Right atrium auricular region (tissue), 2 donors: ENCODE measurements at places on chromosomes 2 and 18. TPM values are rescaled to one million over a fixed set of nuclear protein-coding genes. Genes with fewer than 3 reads are reported as not detected.

The PRKAG3 gene
- 0.19 TPM for total RNA-seq

The AMER3 gene
- not detected for total RNA-seq

The DYSF gene
- total RNA-seq: 31.3 TPM

The CDH19 gene
- 72.3 TPM for total RNA-seq

The DSG1 gene
- total RNA-seq: 4.7 TPM

The TCF4 gene
- 66.3 TPM for total RNA-seq

The PLEKHH2 gene
- total RNA-seq: 4.8 TPM

The IL36A gene
- total RNA-seq: not detected

- no peak for DNase-seq
Measured at GRCh38 chr18:77676910-77677309, 427.3 kb downstream of the GALR1 start.

DNA sequence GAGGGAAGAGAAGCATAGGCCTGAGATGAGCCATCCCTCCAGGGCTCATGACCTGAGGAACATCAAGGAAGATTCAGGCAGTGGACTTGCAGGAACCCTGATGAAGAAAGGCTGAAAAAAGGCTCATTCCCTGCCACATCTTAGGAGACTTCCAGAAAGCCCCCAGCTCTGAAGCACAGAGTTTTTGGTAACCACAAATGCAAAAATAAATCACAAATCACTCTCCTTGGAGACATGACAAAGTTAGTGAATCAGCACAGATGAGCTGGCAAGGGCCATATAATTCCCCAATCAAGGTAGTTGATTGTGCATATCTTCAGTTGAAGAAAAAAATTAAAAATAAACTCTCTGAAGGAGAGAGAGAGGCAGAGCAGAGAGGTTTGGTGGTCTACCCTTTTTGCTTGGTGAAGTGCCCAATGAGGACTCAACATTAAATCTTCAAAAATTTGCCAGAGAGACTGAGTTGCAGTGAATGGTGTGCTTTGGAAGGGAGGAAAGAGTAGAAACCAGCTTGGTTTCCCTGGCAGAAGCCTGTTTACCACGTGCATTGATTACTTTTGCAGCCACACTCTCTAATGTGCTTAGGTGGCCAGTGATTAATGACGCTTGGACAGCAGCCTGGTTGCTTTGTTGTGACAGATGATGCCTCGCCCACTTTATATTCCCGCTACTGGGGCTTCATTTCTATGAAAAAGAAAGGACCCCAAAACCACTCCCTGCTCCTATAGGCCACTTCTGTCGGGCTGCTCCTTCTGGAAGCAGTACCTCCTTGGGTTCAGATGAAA is 257.4 kb upstream of the SLC14A2 start:
- DNase-seq: no peak

DNA sequence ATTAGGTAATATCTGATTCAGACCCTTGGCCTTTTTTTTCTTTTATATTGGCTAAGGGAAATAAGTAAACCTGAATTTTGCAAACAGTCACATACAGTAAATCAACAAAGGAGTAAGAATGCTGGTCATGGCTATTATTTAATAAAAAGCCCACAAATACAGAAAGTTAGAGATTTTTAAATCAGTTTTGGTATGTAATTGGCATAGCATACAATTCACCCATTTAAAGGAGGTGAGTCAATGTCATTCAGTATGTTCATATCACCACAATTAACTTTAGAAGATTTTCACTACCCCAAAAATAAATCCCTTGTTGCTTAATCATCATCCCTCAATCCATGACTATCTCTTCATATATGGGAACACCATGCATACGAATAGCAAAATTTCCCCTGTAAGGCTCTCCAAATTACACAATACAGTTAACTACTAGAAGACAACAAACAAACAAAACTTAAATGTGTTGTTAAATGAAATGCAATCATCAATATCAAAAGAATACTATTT is 45.9 kb upstream of the NYAP2 start:
- DNase-seq: no peak

GRCh38 chr2:203824603-203825002 is 43.0 kb upstream of the CTLA4 start:
- DNase-seq: no peak

- no peak for DNase-seq
Measured at GRCh38 chr2:151174127-151174526, 87.5 kb downstream of the RBM43 start.

GRCh38 chr18:9095297-9096006 is 7.0 kb upstream of the NDUFV2 start:
- no peak for DNase-seq

DNA sequence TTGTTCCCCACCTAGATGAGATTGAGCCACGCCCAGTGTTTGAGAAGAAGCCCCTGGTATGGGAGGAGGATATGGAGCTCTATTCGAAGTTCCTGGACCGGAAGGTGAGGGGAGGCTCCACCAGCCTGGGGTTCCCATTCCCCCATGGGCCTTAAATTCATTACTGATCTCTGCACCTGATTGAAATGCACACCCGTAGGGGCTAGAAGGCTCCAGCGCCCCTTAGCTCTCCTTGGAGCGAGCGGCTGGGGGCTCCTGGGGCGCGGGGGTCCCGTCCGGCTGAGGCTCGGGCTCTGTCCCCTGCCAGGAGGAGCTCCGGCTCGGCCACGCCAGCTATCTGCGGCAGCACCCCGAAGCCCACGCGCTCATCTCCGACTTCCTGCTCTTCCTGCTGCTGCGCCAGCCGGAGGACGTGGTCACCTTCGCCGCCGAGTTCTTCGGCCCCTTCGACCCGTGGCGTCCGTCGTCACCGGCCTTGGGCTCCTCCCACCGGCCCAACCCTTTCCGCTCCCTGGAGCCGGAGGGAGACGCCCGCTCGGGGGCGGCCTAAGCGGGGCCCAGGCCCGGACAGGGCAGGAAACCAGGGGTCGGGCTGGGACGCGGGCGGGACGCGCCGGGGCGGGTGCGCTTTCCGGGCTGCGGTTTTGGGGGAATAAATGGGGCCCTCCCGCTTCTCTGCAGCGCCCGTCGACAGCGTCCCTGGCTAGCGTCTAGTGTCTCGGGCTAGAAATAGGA is 10.9 kb downstream of the CATIP start:
- peak; percentile 90 for DNase-seq

GRCh38 chr2:43152186-43152585 is 74.2 kb downstream of the ZFP36L2 start:
- DNase-seq: no peak

- no peak for DNase-seq
Measured at GRCh38 chr2:190938771-190939335, 58.2 kb downstream of the GLS start.

GRCh38 chr2:29940706-29941105 is 19.3 kb upstream of the ALK start:
- no peak for DNase-seq

GRCh38 chr2:140747665-140748064 is 1383.2 kb downstream of the LRP1B start:
- no peak for DNase-seq

DNA sequence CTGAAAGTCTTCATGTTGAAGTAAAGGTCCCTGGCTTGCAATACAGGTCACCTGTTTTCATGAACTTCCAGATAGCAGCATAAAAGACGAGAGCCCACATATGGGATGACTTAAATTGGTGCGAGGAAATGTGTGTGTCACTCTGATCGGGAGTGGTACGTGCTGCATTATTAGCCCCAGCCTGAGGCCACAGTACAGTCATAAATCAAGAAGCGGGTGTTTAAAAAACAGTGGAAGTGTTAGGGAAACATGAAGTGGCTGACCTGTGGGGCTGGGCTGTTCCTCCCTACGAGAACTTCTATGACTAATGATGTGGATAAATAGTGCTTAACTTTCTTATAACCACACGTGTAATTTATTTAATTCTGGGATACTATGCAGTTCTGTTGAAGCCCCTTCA is 24.4 kb downstream of the RDH14 start:
- no peak for DNase-seq

- DNase-seq: no peak
Measured at GRCh38 chr18:66734451-66734850, 130.6 kb upstream of the CDH19 start.

DNA sequence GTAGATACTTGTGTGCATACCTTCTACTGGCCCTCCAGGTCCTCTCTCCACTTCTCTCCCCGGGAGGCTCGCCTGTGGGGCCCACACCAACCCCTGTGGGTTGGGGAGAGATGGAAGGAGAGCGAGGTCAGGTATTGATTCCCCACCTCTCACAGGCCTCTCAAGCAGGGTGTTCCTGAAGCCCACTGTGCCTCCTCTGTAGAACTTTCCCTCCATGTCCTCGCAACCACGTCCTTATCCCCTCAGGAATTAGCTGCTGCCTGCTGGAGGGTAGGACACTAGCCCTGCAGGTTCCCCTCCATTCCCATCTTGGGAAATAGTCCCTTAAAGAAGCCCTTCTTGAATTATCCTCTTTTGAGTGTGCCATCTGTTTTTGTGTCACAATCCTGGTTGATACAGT is 38.9 kb upstream of the KLF11 start:
- DNase-seq: no peak

GRCh38 chr2:201987426-201987825 is 46.2 kb upstream of the FZD7 start:
- DNase-seq: no peak

GRCh38 chr2:207763303-207763917 is 6.3 kb downstream of the FZD5 start:
- no peak for DNase-seq

DNA sequence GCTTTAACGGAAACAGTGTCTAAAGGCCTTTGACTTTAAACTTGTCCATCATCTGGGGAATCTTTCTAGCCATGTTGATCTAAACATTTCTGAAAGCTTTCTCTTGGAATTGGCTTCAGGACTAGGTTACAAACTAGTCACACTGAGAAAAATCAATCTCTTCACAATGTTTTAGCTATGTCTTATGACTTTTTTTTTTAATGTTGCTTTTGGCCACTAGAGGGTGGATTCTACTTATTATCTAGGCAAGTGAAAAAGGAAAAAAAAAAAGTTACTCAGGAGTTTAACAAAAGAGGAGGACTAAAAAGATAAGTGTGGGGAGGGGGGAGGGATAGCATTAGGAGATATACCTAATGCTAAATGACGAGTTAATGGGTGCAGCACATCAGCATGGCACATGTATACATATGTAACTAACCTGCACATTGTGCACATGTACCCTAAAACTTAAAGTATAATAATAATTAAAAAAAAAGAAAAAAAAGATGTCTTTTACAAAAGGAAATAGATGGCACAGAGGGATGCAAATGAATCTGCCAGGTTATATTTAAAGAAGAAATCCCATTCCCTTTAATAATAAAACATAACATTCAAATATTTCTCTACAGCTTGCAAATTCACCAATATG is 160.4 kb upstream of the PID1 start:
- no peak for DNase-seq

DNA sequence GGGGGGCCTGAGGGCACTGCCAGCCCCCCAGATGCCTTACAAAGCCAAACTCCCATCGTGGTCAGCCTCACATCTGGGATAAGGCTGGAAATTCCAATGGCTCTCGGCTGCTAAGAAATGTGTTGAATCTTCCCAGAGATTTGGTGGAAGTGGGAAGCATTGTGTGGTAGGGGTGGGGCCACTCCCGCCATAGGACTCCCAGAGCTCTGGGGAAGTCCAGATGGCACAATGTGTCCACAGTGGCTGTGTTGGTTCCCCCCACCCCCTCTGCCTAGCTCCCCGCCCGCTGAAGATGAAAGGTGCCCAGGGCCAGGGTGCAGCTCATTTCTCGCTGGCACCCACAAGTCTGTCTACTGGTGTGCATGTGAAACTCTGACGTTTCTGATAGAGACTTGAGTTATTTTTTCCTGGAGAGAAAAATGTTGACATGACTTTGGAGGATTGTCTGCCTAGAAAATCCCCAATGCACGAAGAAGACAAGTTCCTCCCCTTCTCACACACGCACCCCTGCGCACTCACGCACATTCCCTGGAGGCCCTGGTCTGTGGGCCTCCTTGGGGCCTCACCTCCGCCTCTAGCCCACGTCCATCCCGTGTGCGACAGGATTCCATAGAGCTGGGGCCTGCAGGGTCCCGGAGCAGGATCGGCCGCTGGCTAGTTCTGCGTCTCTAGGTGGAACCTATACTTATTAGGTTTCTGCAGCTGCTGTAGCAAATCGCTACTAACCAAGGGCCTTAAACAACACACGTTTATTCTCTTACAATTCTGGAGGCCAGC is 199.1 kb downstream of the ZFP36L2 start:
- DNase-seq: no peak

GRCh38 chr18:67525328-67526099 is 9.0 kb upstream of the DSEL start:
- DNase-seq: peak; percentile 72

DNA sequence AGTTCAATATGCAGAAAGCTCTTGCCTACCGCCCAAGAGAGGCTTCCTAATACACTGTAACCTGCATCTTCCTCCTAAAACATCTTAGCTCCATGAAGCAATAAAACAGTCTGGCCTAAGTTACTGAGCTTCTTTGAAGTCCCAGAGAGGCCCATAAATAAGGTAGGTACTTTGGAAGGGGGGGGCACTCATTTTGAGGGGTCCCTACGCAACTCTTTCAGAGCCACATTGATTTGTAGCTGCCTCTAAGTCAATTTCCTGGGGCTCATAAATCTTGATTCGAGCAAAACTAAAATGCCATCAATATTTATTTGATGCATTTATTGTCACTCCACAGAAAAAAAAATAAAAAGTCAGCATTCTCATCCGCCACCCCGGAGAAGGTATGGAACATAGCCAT is 60.4 kb upstream of the SIX2 start:
- DNase-seq: no peak

- no peak for DNase-seq
Measured at GRCh38 chr2:188835006-188835405, 139.2 kb upstream of the COL3A1 start.

DNA sequence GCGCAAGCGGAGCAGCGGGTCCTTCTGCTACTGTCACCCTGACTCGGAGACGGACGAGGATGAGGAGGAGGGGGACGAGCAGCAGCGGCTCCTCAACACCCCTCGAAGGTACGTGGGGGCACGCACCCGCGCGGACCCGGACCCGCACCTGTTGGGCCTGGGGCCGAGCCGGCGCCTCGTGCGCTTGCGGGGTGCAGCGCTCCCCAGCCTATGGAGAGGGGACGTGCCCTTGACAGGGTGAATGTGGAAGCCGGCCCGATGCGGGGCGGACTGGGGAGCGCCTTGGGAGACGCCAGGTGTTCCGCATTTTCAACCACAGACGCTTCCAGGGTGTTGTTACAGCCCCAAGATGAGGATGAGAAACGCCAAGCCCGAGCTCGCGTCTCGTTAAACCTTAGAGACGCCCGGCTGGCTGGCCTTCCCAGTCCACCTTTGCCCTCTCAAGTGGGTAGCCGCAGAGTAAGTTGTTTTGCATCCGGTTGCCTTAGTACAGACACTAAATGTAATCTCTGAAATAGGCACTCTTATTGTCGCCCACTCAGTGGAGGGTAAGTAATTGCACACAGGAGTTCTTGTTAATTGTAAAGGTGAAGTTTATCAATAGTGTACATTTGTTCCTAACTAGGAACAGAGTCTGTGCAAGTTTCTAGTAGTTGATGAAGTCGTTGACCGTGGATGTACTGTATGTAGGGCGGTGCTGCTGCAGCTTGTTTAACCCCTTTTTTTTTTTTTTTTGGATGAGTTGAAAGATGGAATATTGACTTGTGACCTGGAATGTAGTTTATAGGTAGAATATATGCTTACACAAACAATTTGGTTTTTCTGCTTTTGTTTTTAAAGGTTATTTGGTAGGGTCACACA is 815 bp downstream of the GMCL1 start:
- DNase-seq: peak; percentile 61

GRCh38 chr18:35050028-35050546 is 8.9 kb downstream of the MAPRE2 start:
- no peak for DNase-seq
